Naive thymus-derived CD8-positive, alpha-beta T cell (primary cell): ENCODE measurements at places on chromosomes 2 and 18.

GRCh38 chr2:29446847-29447246 is 331.6 kb downstream of the CLIP4 start:
- no peaks in the 10 kb centered on the region for H3K4me1 ChIP-seq
- no peak overlapping the region for H3K27ac ChIP-seq
- DNase-seq = no peak
- peaks cover 28% of the 10 kb centered on the region for H3K27me3 ChIP-seq
- H3K36me3 ChIP-seq = no peaks in the 10 kb centered on the region

DNA sequence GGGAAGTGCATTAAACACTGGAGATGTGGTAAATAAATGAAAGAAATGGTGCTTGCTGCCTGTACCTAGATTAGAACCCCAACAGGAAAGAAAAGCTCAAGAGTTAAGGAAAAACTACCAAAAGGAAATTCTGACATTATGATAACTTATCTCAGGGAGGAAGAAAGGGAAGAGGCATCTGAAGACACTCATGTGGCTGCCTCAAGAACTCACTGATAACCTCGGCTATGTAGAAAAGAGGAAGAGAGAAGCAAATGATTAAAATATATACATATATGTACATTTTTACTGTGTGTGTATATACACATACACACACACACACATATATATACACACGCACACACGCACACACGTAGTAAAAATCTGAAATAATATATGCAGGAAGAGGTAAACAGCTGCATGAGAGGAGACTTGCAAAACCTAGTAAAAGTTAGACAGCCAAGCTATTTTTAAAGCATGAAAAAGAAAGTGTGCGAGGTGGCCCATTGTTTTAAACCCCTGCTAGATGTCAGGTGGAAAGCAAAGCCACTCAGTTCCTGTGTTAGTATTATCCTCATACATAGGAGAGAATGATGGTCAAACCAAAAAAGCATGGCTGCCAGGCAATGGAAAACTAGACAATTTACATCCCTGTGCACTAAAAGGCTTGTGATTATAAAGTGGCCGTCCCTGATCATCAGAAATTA is 483.0 kb upstream of the NRP2 start:
- DNase-seq = no peak
- no peak overlapping the region for H3K4me3 ChIP-seq
- peaks cover 6% of the 10 kb centered on the region for H3K4me1 ChIP-seq
- no peak overlapping the region for H3K27ac ChIP-seq

DNA sequence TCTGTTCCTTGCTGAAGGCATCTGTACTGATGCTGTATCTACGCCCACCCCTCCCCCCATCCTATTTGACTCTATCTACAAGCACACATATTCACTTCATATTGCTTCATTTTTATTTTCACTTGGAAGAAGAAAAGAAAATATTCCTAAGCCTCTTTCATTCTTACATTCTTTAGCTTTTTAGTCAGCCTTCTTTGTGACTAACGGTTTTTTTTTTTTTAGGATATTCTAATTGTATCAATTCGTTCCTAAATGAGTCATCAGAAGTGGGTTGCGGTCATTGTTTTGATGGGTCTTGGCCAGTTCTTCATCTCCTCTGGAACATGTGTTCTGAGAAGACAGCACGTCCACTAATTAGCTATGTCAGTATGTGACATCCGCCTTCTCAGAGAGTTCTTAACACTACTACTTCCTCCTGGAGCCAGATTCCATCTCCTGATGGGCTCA is 88.7 kb downstream of the MYO1B start:
- H3K4me1 ChIP-seq = no peaks in the 10 kb centered on the region
- H3K27me3 ChIP-seq = no peaks in the 10 kb centered on the region
- no peaks in the 10 kb centered on the region for H3K36me3 ChIP-seq
- no peak overlapping the region for H3K4me3 ChIP-seq
- H3K27ac ChIP-seq = no peak overlapping the region

- peaks cover 1% of the 10 kb centered on the region for H3K27me3 ChIP-seq
- H3K4me1 ChIP-seq = no peaks in the 10 kb centered on the region
- no peaks in the 10 kb centered on the region for H3K36me3 ChIP-seq
Observed at GRCh38 chr18:67771271-67771670, 254.8 kb upstream of the DSEL start.

DNA sequence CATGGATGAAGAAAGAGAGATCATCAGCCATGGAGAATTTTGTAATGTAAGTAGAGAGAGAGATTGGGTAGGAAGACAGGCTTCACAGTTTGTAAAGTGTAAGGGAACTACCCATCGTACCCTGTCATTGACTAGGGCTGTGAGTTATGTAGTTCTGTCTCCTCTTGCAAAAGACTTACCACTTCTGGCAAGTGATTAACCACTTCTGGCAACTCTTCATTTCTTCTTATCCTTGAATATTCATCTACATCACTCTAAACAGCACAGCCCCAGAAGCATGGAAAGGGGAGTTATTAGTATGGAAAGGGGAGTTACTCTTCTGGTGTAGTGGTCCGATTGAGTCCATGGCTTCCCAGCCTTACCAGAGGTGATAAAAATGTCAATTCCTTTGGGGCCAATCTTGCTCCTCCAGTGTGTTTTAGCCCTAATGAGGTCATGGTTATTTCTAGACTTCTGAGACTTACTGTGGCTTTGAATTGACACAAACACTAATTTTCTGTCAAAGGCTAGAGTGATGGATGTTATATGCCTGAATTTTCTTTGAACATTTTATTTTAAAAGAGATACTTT is 52.0 kb downstream of the STAT1 start:
- no peak overlapping the region for H3K4me3 ChIP-seq
- peak overlapping the region; percentile 42 for H3K27ac ChIP-seq
- no peaks in the 10 kb centered on the region for H3K27me3 ChIP-seq
- H3K36me3 ChIP-seq = peaks cover 2% of the 10 kb centered on the region

GRCh38 chr2:123359636-123360035 is 665.5 kb upstream of the CNTNAP5 start:
- H3K36me3 ChIP-seq = no peaks in the 10 kb centered on the region
- H3K27me3 ChIP-seq = no peaks in the 10 kb centered on the region
- H3K4me1 ChIP-seq = no peaks in the 10 kb centered on the region
- DNase-seq = no peak
- H3K4me3 ChIP-seq = no peak overlapping the region

DNA sequence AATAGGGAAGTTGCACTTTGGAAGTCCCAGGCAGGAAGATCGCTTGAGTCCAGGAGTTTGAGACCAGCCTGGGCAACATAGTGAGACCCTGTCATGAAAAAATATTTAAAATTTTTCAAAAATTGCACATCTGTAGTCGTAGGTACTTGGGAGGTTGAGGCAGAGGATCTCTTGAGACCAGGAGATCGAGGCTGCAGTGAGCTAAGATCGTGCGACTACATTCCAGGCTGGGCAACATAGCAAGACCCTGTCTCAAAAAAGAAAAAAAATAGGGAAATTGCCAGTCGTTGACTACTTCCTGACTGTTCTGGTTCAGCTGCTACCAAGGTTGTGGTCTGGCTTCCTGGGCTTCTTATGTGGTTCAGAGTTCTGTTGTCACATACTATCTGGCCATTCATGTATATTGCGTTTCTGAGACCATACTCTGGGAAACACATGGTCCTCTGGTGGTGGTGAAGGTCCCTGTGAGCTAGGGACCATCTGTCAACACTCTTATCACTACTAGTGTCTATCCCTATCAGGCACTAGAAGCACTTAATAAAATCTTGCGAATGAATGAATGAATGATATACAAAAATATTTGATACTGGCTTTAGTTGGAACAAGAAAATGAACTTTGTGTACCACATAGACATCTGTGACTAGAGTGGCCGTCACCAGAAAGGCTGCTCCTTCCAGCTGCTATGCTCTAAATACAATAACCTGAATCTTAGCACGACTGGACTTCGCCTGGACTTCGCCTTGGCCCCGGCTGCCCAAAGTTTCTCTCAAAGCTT is 861 bp upstream of the KLHL23 start:
- H3K27me3 ChIP-seq = peaks cover 4% of the 10 kb centered on the region
- H3K4me1 ChIP-seq = peaks cover 19% of the 10 kb centered on the region
- no peak overlapping the region for H3K27ac ChIP-seq
- H3K4me3 ChIP-seq = peak overlapping the region; percentile 90

- H3K4me3 ChIP-seq = no peak overlapping the region
- no peaks in the 10 kb centered on the region for H3K27me3 ChIP-seq
- H3K36me3 ChIP-seq = peaks cover 29% of the 10 kb centered on the region
Observed at GRCh38 chr2:135225781-135226180, 173.7 kb downstream of the RAB3GAP1 start.

DNA sequence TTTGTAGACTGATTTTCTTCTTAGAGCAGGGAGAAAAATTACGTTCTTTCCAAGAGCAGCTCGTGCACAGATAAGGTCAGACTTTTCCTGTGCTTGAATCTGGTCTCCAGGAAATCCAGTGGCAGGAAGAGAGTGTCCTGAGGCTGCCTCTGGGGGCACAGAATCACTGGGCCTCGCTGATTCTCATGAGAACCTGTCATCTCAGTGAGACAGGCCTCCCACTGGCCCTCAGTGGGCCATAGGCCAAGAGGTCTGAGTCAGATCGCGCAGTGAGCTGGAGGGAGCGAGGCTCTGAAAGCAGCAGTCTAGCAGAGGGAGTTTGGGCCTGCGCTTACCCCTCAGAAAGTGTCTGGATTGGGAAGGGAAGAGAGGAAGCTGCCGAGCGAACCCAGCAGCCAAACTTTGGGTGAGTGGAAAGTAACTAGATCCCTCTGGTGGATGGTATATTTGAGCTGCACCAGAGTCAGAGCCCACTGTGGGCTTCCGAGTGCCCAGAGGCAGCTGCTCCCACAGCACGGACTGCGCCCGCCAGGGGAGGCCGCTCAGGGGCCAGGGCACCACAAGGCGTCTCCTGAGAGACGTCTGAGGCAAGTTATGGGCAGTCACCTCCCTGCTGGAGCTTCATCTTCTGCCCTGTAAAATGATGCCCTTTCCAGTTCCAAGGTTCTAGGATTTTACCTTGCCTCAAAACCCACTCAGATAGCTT is 8.2 kb downstream of the GDF7 start:
- H3K36me3 ChIP-seq = no peaks in the 10 kb centered on the region
- no peak overlapping the region for H3K4me3 ChIP-seq
- H3K27ac ChIP-seq = no peak overlapping the region
- H3K27me3 ChIP-seq = peaks cover 15% of the 10 kb centered on the region

DNA sequence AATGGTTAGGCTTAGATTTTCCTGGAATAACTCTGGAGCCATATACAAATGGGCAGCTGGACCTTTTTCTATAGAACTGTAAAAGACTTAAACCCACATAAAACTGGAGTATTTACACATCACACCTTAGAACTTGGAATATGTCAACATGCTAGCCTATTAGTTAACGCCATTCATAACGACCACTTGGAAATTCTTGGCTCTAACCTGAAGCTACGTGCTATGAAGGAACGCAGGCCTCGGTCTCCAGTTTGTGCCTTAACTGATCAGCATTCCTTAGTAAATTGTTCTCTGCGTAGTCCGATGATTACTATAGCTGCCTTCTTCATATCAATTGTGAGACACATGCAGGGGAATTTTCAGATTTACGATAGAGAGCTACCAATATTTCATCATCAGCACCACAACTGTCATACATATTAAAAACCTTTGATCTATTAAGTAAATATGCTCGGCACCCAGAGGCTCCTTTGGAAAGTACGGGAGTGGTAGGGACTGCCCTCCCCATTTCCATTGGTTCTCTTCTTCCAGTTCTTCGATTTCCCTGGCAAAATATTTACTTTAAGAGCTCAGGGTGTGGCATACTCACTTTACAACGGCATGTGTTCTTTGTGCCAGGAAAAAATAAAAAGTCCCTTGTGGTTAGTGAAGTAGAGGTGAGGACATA is 17.5 kb upstream of the CCL20 start:
- no peaks in the 10 kb centered on the region for H3K36me3 ChIP-seq
- H3K27me3 ChIP-seq = peaks cover 2% of the 10 kb centered on the region
- no peak overlapping the region for H3K27ac ChIP-seq
